ENCODE measurements at places on chromosomes 1 and 21.

DNA sequence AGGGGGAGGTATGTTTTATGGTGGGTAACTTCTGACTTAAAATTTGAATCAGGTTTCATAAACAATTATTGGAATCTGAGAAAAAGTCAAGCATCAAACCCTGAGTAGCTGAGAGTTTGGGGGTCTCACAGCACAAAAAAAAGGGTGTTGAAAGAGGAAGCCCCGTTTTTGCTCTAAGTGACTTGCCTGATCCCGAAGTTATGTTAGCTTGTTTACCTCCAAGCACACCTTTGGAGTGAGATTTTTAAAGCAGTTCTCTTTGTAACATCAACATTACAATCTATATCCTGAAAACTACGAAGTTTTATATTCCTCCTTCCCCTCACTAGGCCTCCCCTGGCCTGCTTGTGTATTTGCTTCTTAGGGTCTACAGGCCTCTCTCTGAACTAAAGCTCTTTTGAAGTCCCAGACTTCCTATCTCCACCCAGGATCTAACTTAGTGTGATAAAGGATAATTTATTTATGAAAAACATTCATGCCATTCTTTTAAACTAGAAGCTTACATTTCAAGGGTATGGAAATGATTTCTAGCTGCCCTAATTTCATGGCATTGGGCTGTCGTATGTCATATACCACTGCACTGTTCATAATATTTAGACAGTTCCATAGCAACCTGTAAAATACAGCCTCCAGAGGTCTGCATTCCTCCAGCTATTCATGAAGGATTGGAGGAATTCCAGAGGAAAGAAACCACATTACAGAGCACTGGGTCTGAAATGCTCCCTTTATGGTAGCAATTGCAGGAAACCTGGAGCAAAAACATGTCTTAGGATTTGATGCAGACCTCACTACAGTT, 36.1 kb upstream of the RGS1 start:
- DNase-seq = peak; percentile 46

DNA sequence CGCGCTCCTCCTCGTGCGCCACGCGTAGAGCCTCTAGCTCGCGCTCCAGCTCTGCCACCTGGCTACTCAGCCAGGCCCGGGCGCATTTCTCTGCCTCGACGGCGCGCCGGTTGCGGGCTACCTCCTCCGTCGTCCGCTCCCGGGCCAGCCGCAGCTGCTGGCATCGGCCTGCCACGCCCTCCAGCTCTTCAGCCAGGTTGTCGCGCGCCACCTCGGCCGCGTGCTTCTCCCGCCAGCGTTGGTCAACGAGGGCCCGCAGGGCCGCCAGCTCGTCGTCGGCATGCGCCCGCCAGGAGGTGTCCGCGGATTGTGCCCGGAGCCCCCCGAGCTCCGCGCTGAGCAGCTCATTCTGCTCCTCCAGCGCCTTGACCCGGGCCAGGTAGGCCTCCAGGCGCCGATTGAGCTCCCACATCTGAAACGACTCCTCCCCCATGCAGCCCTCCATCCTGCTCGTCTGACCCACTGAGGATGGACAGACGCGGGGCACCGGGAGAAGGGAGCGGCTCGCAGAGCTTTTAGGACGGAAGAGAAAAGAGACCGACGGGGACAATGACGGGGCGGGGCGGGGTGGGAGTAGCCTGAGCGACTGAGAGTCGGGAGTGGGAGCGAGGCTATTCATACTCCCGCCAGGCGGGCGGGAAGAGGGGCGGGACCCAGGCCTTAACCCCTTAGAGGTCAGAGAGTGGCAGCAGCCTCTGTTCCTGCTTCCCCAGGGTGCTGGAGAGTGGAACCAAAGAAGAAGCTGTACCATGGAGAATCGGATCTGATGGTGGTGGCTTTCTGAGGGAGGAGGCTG, at the start of gene NES:
NES (minus strand) TSS at position 588 of the 796 bp plus-strand sequence; CDS start at position 445, 143 bp downstream.
- no peak for DNase-seq

DNA sequence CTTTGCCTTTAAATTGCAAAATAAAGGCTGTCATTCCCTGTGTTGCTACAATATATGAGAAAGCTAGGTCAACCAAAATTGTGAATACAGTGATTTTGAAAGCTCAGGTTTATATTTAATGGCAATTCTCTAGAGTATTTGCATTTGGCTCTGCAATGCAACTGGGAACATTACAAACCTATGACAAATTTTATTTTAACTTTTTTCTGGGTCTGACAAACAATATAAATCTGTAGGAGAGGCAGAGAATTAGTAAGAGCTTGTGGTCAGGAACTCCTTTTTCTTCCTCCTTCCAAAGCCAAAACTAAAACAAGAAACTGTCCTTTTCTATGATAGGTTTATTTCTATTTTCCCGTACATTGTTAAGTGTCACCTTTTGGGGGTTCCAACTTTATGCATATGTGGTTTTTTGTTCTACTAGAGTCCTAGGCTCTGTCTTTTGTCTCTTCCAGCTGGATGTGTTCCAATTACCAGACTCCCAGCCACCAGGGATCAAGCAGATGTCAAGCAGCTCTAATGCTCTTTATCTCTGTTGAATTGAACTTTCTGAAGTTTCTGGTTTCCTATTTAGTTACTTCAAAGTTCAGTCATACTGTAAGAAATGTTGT, 106.9 kb downstream of the ASH1L start:
- no peak for DNase-seq

GRCh38 chr1:1398677-1399186, 403 bp downstream of the CCNL2 start:
- DNase-seq = no peak

- no peak for DNase-seq
These were observed 20.6 kb downstream of the JUN start for GRCh38 chr1:58763214-58763613.

GRCh38 chr1:231557898-231558707, 29.6 kb downstream of the TSNAX start:
- DNase-seq = no peak

DNA sequence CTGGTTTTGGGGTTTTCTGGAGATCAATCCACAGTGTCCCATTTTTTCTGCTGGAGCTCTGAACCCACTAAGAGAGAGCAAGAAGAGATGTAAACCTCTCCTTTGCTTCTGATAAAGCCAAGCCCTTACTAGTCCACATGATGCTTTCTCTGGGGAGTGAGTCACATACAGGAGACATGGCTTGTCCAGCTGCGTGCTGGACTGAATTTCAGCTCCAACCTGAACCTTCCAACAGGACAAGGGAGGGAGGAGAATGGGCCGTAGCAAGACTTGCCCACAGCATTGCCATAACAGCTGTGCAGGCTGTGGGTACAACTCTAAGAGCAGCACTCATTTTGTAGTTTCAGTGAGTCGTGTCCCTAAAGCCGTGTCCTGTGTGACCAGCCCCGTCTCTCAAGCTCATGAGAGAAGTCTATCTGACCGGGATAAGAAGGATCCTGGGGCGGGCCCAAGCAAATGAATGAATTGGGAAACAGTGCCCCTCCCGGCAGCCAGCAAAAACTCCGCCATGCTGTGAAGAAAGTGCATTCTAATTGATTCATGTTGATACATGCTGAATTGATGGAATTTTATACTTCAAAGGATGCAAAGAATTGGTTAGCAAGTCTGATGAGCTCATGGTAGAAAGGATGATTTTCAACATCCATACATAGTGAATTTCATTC, 195.2 kb downstream of the GABPA start:
- DNase-seq = no peak

GRCh38 chr1:94798462-94798861, 21.7 kb upstream of the SLC44A3 start:
- no peak for DNase-seq

GRCh38 chr1:44648529-44649250, 25.6 kb downstream of the TMEM53 start:
- DNase-seq = no peak

- DNase-seq = no peak
These were observed 11.3 kb downstream of the RAB29 start for GRCh38 chr1:205763980-205764379.

DNA sequence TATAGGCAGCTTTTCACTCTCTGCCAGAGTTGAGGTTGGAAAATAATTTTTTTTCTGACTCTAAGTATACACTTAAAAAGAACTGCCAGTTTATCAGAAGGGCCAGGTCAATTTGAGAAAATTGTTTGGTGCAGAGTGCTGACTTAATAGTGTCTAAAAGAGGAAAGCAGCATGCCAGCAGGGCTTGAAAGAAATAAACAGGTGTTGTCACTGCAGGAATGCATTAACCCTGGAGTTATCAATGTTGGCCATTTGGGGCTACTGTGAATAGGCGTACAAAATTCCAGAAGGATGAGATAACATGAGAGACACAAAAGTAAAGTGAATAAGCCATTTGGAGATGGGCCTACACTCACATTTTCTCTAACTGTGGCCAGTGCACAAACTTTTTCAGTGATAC, 220.6 kb upstream of the PLD5 start:
- DNase-seq = no peak

- no peak for DNase-seq
These were observed 117.8 kb downstream of the LIPI start for GRCh38 chr21:14092834-14093560.

- DNase-seq = no peak
These were observed 7.1 kb downstream of the CLIC4 start for GRCh38 chr1:24752305-24752704.

DNA sequence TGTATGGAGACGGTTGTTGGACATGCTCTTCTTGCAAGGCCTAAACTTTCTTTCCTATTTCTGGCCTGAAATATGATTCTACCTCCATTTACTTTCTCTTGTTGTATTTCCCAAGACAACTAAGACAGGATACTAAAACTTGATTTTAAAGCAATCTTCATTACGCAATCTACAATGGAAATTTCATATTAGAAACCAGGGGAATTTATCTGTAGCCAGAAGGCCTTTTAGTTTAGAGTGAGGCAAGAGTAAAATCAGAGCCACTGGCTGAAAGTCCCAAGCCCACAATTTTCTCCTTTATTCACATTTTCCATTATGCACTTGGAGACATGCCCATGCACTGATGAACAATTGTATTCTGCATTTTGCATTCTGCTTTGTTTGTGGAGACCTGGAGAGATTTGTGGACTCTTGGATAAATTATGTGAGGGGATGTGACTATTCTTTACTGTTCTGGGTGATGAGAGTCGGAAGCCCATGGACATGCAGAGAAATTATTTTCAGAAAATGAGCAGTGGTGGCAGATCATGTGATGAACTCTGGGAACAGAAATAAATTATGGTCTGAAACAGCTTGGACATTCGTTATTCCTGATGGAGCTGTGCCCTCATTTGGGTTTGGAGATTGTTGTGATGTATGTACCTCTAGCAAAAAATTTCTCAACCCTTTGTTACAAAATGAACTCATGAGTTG, 336.8 kb downstream of the SEC16B start:
- DNase-seq = no peak

DNA sequence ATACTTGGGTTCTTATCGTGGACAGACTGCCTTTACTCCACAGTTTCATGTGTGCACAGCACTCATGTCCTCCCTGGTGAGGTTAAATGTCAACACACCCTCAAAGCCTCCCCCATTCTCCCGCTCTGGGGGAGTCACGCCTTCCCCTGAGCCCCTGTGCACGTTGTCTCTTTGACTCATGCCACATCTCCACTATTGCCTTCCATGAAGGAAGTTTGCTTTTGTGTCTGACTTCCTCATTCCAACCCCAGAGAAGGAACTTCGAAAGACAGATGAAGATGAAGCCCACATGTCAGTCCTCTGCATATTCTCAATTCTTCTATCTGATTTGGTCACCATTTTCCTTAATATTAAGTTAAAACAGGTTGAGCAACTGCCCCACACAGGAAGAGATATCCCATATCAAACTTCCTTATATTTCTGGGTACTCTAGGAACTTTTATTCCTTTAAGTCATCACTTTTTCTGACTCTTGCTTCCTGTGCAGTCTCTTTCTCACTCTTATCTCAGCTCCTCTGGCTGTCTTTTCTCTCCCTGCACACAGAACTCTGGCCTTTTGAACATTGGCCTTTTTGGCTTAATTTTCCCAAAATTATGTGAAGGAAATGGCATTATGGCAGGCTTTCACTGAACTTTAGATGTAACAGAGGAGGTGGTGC, 41.5 kb downstream of the C4BPA start:
- DNase-seq = no peak

DNA sequence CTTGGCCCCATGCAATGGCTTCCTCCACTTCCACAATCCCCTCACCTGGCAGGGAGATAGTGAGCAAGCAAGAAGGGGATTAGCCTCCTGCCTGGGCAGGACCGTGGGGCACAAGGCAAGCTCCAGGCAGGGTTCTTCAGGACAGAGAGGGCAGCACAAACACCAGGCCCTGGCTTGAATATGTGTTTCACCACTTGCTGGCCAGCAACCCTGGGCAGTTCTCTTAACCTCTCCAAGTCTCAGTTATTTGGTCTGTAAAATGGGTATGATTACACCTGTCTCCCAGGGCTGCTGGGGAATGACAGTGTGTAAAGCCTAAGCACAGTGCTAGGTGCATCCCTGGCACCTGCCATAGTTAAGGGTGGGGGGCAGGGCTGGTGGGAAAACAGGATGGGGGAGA, 31.9 kb downstream of the H3-3A start:
- no peak for DNase-seq

- no peak for DNase-seq
These were observed 91.2 kb downstream of the AJAP1 start for GRCh38 chr1:4745560-4745959.

DNA sequence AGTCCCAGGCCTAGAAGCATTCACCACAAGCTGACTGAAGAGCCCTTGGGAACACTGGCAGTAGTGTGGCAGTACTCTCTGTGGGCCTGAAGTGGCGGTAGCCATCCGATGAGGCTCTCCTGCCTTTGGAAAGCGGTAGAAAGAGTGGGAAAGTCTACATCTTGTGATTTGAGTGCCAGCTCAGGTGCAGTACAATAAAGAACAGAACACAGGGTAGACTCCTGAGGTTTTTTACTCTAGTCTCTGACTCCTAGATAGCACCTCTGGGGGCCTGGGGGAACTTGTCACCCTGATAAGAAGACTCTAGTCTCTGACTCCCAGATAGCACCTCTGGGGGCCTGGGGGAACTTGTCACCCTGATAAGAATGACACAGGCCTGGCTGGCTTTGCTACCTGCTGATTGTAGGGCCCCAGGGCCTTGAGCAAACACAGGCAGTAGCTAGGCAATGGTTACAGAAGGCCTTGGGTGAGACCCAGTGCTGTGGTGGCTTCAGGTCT, 18.0 kb upstream of the IL20 start:
- no peak for DNase-seq

DNA sequence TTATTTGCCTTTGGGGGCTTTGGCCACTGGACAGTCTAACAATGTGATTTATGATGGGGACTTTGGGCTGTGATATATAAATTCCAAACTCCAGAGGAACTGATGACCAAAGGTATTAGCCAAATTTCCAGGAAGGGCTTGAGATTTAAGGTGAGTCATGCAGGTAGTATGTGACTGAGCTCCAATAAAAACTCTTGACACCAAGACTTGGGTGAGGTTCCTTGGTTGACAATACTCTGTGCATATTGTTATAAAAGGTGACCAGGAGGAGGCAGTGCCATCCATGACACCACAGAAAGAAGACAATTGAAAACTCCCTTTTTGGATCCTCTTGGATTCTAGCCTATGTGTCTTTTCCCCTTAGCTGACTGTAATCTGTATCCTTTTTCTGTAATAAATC, 392.7 kb upstream of the LRRC7 start:
- DNase-seq = no peak

DNA sequence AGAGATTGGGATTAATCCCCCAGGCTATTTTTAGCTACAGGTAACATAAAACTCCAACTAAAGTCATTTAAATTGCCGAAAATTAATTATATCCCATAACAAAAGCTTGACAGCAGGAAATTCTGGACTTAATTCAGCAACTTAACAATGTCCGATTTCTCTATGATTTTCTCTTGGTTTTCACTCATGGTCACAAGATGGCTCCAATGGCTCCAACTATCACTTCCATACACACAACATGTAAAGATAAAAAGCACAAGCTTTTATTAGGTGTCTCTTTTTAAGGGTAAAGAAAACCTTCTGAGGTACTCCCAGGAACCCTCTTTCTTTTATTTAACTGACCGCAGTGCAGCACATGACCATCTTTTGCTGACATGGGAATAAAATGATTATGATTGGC, 363.5 kb upstream of the PTBP2 start:
- DNase-seq = no peak
